Osteoblast (primary cell): ENCODE measurements at places on chromosomes 12 and 14.

DNA sequence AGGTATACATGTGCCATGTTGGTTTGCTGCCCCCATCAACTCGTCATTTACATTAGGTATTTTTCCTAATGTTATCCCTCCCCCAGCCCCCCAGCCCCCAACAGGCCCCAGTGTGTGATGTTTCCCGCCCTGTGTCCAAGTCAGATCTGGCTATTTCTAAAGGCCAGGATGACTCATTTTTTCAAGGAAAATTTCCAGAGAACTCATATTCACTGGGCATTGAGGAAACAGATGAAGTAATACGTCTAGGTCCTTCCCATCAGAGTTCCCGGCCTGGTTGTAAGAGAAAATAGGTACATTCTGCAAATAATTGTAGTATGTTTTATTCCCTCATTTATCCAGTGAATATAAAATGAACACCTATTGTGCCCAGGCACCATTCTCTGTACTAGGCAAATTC is 345.2 kb downstream of the BCL11B start:
- no peak overlapping the region for H3K27ac ChIP-seq
- no peaks in the 10 kb centered on the region for H3K36me3 ChIP-seq
- H3K4me1 ChIP-seq: no peaks in the 10 kb centered on the region
- DNase-seq: no peak

- H3K27me3 ChIP-seq: no peaks in the 10 kb centered on the region
- H3K36me3 ChIP-seq: no peaks in the 10 kb centered on the region
- H3K4me3 ChIP-seq: no peak overlapping the region
- no peak for DNase-seq
- H3K4me1 ChIP-seq: no peaks in the 10 kb centered on the region
- H3K27ac ChIP-seq: no peak overlapping the region
Observed at GRCh38 chr12:129540249-129540648, 363.6 kb downstream of the TMEM132D start.

- no peak for DNase-seq
- H3K4me1 ChIP-seq: no peaks in the 10 kb centered on the region
- no peak overlapping the region for H3K4me3 ChIP-seq
- no peaks in the 10 kb centered on the region for H3K27me3 ChIP-seq
Observed at GRCh38 chr14:80575763-80576162, 364.5 kb upstream of the DIO2 start.

DNA sequence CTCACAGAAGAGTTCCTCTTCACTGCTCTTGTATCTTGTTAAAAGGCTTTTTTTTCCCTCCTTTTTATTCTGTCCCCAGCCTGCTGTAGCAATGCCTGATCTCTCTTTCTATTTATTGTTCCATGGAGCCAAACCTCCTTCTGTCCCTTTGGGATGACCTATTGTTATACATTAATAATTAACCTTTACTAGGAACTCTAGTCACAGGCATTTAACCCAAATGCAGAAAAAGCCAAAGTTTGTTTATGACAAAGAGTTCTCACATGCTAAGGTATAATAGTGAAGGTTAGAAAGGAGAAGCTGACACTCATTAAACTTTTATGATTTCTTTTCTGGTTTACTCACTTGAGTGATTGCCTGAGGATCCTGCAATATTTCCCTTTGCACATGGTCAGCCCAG is 535.8 kb downstream of the NRXN3 start:
- H3K4me3 ChIP-seq: no peak overlapping the region
- no peak for DNase-seq
- H3K27ac ChIP-seq: no peak overlapping the region
- H3K4me1 ChIP-seq: no peaks in the 10 kb centered on the region

DNA sequence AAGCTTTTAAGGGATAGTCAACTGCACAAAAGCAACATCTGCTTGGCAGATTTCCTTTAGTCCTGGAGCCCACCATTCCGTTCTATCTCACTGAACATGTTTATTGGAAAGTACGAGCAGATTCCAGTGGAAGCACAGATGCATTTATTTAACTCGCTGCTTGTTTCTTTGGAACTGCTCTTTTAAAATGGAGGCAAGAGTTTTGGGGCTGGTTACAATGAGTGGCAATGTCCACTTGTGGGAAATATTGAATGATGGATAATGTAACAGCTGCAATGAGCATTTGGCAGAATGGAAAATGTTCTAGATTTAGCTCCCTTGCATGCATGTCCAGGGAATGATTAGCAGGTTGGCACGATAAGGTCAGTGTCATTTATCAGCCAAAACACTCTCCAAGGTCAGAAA is 163.0 kb downstream of the ATP23 start:
- no peaks in the 10 kb centered on the region for H3K27me3 ChIP-seq
- no peak overlapping the region for H3K27ac ChIP-seq

GRCh38 chr14:94936401-94936892 is 166.5 kb upstream of the GSC start:
- no peak overlapping the region for H3K27ac ChIP-seq
- no peaks in the 10 kb centered on the region for H3K36me3 ChIP-seq
- H3K4me1 ChIP-seq: no peaks in the 10 kb centered on the region
- H3K27me3 ChIP-seq: peaks cover 7% of the 10 kb centered on the region
- H3K4me3 ChIP-seq: peak overlapping the region; percentile 35

GRCh38 chr12:2312770-2313169 is 260.0 kb downstream of the CACNA1C start:
- no peak overlapping the region for H3K4me3 ChIP-seq
- no peaks in the 10 kb centered on the region for H3K27me3 ChIP-seq
- peaks cover 2% of the 10 kb centered on the region for H3K36me3 ChIP-seq
- H3K27ac ChIP-seq: no peak overlapping the region

DNA sequence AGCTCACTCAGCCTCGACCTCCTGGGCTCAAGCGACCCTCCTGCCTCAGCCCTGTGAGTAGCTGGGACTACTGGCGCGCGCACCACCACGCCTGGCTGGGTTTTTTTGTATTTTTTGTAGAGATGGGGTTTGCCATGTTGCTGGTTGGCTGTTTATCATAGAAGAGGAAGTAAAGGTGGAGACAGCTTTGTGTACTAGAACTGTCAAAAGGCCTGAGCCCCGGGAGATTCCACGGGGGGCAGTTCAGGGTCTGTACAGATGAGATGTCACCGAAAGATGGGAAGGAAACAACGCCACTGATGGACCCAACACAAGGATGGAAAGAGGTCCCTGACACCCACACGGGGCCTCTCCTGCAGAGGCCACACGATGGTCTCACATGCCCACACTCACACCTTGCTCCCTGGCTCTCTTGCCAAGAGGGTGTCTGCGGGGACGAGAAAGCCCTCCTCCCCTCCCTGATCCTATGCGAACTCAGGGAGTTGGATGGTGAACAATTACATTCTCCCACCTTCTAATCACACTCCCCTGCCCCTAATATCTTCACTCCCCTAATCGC is 66.6 kb downstream of the KDM2B start:
- no peak overlapping the region for H3K4me3 ChIP-seq
- H3K27ac ChIP-seq: no peak overlapping the region
- no peaks in the 10 kb centered on the region for H3K36me3 ChIP-seq

DNA sequence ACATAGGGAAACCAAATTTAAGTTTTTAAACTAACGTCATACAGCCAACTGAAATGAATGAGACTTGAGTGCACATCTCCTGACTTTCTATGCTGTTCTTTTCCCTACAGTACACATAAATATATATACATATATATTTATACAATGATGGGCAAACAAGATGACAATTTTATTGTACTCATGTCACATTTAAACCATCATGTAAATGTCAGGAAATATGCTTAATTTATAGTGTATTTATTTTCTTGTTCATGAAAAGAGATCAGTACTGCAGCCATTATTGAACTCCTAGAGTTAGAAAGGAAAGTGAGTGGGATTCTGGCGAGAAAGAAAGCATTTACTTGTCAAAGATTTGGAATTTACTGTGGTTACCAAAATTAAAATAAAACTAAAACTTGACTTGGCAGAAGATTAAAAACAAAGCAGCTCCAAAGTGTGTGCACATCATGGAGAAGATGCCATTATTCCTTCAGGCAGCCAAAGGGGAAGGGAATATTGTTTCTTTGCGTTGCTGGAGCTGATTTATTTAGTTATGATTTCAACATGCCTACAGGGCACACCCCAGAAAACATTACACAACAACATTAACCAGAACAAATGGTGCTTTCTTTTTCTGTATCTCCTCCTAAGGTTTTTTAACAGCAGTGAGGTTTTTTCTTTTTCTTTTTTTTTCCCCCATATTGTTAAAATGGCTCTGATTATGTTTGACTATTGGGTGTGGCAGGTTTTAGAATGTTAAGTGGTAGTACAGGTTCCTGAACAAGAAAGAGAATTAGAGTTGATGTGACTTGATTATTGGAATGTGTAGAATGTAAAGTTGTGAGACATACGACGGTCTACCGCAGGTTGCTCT is 144.6 kb downstream of the RAD51B start:
- no peaks in the 10 kb centered on the region for H3K36me3 ChIP-seq
- peak overlapping the region; percentile 59 for H3K4me3 ChIP-seq
- peak overlapping the region; percentile 17 for H3K27ac ChIP-seq
- H3K27me3 ChIP-seq: no peaks in the 10 kb centered on the region
- DNase-seq: peak; percentile 34

DNA sequence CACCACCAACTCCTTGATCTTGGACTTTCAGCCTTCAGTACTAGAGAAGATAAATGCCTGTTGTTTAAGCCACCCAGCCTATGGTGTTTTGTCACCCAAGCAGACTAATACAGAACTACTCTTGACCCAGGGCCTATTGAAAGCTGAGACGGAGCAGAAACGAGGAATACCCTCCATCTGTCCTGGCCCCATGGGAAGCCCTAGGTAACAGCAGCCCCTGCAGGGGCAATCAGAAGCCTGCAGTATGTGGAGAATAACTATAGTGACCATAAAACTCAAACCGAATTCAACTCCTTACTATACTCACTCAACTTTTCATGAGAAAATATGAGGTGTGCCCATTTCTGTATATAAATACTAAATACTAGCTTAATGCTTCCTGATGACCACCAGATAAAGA is 307.4 kb downstream of the NUAK1 start:
- H3K27me3 ChIP-seq: no peaks in the 10 kb centered on the region
- no peak for DNase-seq
- no peaks in the 10 kb centered on the region for H3K4me1 ChIP-seq
- H3K36me3 ChIP-seq: no peaks in the 10 kb centered on the region

DNA sequence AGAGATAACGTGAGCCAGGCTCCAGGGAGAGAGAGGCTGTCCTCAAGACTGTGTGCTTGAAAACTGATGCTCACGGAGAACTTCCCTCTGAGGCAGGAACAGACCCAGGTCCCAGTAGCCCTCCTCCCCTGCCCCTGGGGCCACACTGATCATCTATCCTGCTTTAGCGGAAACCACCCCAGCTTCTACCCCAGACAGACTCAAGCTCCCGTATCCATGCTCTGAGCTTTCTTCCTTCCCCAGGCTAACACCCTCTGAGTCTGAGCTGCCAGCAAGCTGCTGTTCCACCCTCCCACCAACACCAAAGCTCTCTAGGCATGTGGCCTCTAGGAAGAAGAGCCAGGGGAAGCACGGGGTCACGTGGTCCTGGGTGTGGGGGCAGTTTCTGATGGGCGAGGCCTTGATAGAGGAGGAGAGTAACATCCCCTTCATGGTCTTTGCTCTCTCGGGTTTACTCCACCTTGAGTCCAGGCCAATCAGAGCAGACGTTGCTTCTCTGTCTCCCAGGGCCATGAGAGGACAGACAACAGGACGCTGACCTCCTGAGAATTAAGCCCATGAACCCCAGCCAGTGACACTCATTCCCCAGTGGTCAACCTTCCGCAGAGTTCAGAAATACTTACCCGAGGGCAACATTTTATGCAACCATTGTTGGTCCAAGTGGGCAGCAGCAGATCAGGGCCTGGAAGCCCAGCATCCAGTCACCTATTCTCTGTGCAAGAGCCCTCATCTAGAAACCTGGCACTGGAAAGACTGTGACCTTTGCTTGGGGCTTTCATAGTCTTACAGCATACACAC is 1.4 kb downstream of the PCK2 start:
- DNase-seq: peak; percentile 84
- peak overlapping the region; percentile 92 for H3K4me3 ChIP-seq
- H3K4me1 ChIP-seq: peaks cover 10% of the 10 kb centered on the region
- H3K27ac ChIP-seq: peak overlapping the region; percentile 57
- H3K36me3 ChIP-seq: peaks cover 8% of the 10 kb centered on the region

GRCh38 chr12:63848450-63848849 is 4.0 kb downstream of the SRGAP1 start:
- no peak for DNase-seq
- no peak overlapping the region for H3K4me3 ChIP-seq
- H3K27me3 ChIP-seq: no peaks in the 10 kb centered on the region
- H3K4me1 ChIP-seq: peaks cover 28% of the 10 kb centered on the region
- H3K36me3 ChIP-seq: no peaks in the 10 kb centered on the region

DNA sequence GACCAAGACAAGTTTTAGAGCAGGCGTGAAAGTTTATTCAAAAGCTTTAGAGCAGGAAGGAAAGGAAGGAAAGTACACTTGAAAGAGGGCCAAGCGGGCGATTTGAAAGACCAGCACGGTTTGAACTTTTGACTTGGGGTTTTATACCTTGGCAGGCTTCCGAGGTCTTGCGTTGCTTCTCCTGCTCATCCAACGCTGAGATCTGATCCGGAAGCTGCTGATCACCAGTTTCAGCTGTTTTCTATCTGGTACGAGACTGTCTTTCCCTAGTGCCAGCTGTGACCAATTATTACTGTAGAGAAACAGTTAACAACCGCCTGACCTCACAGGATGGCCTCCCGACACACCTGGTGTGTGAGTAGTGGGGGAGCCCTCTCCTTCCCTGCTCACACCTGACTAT is 20.6 kb upstream of the SNRPF start:
- no peak for DNase-seq
- peaks cover 15% of the 10 kb centered on the region for H3K27me3 ChIP-seq
- H3K27ac ChIP-seq: no peak overlapping the region
- H3K36me3 ChIP-seq: no peaks in the 10 kb centered on the region

- no peaks in the 10 kb centered on the region for H3K4me1 ChIP-seq
- H3K36me3 ChIP-seq: no peaks in the 10 kb centered on the region
- DNase-seq: no peak
- no peak overlapping the region for H3K27ac ChIP-seq
Observed at GRCh38 chr14:93493054-93493453, 62.3 kb downstream of the UNC79 start.

DNA sequence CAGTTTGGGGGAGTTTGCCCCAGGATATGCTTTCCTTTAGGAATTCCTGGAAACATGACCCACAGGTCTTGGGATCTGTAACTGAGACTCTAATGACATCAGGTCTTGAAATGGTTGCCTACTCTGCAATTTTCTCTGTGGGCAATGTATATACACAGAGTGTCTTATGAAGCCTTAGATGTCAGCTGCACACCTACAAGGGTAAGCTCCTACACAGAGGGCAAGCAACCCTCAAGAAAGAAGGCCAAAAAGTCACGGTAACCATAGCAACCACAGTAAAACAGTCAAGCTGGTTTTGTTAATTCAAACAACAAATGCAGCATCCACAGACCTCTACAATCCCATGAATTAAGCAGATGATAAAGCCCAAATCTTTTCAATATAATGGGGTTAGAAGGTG is 293.0 kb downstream of the SSPN start:
- H3K4me3 ChIP-seq: no peak overlapping the region
- no peaks in the 10 kb centered on the region for H3K36me3 ChIP-seq
- no peak overlapping the region for H3K27ac ChIP-seq
- H3K27me3 ChIP-seq: no peaks in the 10 kb centered on the region
- no peaks in the 10 kb centered on the region for H3K4me1 ChIP-seq

DNA sequence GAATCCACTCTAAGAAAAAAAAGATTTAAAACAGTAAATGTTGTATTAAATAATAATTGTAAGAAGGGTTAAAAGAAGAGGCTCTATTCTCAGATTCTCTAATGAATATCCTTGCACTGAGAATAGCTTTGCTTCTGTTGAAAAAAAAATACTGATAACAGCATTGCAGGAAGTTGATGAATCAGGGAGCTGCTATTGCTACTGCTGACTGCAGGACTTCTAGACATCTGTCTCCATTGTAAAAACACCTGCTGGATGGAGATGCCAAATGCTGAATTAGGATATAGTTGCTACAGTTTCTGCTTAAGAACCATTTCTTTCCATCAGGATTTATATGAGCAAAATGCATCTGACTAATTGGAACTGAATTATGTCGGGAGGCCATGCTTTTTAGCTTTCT is 50.3 kb upstream of the ANP32D start:
- H3K27me3 ChIP-seq: no peaks in the 10 kb centered on the region
- no peak overlapping the region for H3K27ac ChIP-seq
- H3K4me3 ChIP-seq: no peak overlapping the region
- no peak for DNase-seq
- no peaks in the 10 kb centered on the region for H3K4me1 ChIP-seq
